ENCODE measurements at places on chromosomes 11 and 22. TPM values are rescaled to one million over a fixed set of nuclear protein-coding genes. Genes with fewer than 3 reads are reported as not detected.

SPINDOC gene
- total RNA-seq, result 24.0 TPM

MMP27 gene
- not detected for total RNA-seq

PATE2 gene
- total RNA-seq, result not detected

GLYATL2 gene
- total RNA-seq, result 0.90 TPM

RAD9A gene
- total RNA-seq, result 24.0 TPM

ANKK1 gene
- not detected for total RNA-seq

HBG2 gene
- total RNA-seq, result not detected

BTBD10 gene
- 44.1 TPM for total RNA-seq

Measured in hepatocyte (in vitro differentiated cells).